Calu3 (cell line): ENCODE measurements at places on chromosomes 2 and 18. TPM values are rescaled to one million over a fixed set of nuclear protein-coding genes. Genes with fewer than 3 reads are reported as not detected.

DNA sequence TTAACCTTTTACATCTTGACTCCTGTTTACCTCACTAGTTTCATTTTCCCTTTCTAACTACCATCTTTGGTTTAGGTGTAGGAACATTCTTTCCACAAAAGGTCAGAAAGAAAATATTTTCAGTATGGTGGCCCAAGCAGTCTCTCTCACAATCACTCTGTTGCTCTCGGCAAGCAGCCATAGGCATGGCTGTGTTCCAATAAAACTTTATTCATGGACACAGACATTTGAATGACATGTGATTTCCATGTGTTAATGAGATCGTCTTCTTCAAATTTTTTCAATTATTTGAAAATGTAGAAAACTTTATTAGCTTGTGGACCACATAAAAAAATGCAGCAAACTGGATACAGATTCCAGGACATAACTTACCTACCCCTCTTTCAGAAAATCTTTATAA lies 109.7 kb upstream of the CNTNAP5 start:
- H3K27ac ChIP-seq, result no peak overlapping the region
- H3K4me3 ChIP-seq, result no peak overlapping the region
- no peaks in the 10 kb centered on the region for H3K27me3 ChIP-seq
- no peak for DNase-seq
- H3K36me3 ChIP-seq, result no peaks in the 10 kb centered on the region

DNA sequence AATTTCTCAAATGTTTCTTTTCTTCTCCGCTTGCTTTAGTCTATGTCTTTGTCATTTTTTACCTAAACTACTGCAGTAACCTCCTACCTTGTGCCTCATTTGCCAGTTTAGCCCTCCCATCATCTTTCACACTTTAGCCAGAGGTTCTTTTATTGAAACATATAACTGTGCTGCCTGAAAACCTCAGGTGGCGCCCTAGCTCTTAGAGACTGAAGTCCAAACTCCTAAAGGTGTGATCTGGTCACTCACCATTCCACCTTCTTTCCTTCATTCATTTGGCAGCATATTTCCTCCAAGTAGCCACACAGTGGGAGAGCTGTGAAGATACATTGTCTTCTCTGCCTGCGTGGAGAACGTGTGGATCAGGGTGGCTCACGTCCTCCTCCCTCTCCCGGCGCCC lies 98.2 kb upstream of the MAPRE2 start:
- no peaks in the 10 kb centered on the region for H3K36me3 ChIP-seq
- H3K4me1 ChIP-seq, result peaks cover 34% of the 10 kb centered on the region
- H3K27ac ChIP-seq, result peak overlapping the region; percentile 82
- peak overlapping the region; percentile 55 for H3K4me3 ChIP-seq
- H3K27me3 ChIP-seq, result no peaks in the 10 kb centered on the region

DNA sequence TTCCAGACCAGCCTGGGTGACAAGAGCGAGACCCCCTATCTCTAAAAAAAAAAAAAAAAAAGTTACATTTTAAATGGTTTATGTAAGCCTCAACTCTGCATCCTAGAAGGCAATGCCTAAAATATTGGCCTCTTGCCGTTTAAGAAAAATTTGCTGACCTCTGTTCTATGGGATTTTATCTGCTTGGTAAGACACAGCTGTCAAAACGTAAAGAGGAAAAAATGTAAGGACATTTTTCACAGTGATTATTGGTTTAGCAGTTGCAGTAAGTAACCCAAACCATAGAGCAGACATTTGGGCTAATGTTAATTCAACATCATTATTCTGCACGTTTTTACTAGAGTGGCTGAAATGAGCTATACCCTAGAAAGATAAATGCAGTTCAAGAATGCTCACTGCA lies 14.4 kb upstream of the E2F6 start:
- H3K4me1 ChIP-seq, result peaks cover 10% of the 10 kb centered on the region
- no peak overlapping the region for H3K4me3 ChIP-seq
- H3K27ac ChIP-seq, result no peak overlapping the region
- peaks cover 45% of the 10 kb centered on the region for H3K27me3 ChIP-seq
- DNase-seq, result no peak

GRCh38 chr2:221310730-221311129 lies 261.4 kb downstream of the EPHA4 start:
- no peaks in the 10 kb centered on the region for H3K36me3 ChIP-seq
- no peak overlapping the region for H3K27ac ChIP-seq
- no peaks in the 10 kb centered on the region for H3K27me3 ChIP-seq
- peaks cover 8% of the 10 kb centered on the region for H3K4me1 ChIP-seq
- no peak overlapping the region for H3K4me3 ChIP-seq

GRCh38 chr2:208000701-208001395 lies 24.5 kb downstream of the PLEKHM3 start:
- no peak overlapping the region for H3K4me3 ChIP-seq
- no peaks in the 10 kb centered on the region for H3K36me3 ChIP-seq
- no peaks in the 10 kb centered on the region for H3K4me1 ChIP-seq
- H3K27ac ChIP-seq, result no peak overlapping the region

- H3K4me3 ChIP-seq, result no peak overlapping the region
- H3K27me3 ChIP-seq, result peaks cover 42% of the 10 kb centered on the region
- no peak overlapping the region for H3K27ac ChIP-seq
- no peaks in the 10 kb centered on the region for H3K4me1 ChIP-seq
Measured at GRCh38 chr2:204175552-204176271, 239.1 kb downstream of the ICOS start.

- no peak overlapping the region for H3K27ac ChIP-seq
- no peaks in the 10 kb centered on the region for H3K27me3 ChIP-seq
- H3K4me1 ChIP-seq, result peaks cover 12% of the 10 kb centered on the region
- no peaks in the 10 kb centered on the region for H3K36me3 ChIP-seq
- H3K4me3 ChIP-seq, result no peak overlapping the region
Measured at GRCh38 chr2:199994371-199994770, 39.0 kb downstream of the MAIP1 start.

- no peak overlapping the region for H3K4me3 ChIP-seq
- DNase-seq, result no peak
- peaks cover 73% of the 10 kb centered on the region for H3K27me3 ChIP-seq
- H3K27ac ChIP-seq, result no peak overlapping the region
- no peaks in the 10 kb centered on the region for H3K36me3 ChIP-seq
Measured at GRCh38 chr18:48244530-48244929, 164.7 kb downstream of the ZBTB7C start.

DNA sequence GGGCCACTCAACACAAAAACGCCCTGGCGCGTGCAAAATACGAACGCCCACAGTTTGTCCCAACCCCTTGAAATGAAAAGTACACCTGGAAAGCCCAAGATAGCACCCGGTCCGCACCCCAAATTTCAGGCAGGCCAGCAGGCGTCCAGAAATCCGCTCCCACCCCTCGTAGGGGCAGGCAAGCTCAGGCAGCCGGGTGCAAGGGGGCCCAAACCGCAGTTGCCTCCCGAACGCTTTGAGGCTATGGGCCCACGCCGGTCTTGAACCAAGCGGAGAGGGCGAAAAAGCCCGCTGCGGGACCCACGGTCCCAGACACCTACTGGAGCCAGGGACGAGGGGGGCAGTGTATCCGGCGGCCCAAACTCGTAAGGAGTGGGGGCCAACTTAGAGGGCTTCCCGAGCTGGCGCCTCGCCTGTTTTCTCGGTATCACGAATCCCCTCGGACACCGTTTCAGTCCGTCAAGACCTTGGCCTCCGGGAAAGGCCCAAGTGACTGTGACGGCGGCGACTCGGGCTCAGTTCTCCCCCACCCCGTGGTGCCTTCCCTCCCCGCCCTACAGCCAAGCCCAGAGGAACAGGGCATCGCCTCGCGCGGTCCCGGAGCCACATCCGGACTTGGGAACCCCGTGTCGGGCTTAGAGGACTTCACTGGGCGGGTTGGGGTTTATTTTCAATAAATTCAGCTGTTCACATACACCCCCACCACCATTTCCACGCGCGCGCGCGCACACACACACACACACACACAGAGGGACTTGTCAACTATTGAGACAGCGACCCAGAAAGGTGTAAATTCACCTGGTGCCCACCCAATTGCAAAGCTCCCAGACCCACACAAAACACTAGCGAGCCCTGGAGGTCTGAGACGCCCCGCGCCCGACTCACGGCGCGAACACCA lies 6.2 kb upstream of the SATB2 start:
- no peak overlapping the region for H3K27ac ChIP-seq
- H3K4me1 ChIP-seq, result no peaks in the 10 kb centered on the region
- H3K4me3 ChIP-seq, result peak overlapping the region; percentile 77
- peaks cover 30% of the 10 kb centered on the region for H3K27me3 ChIP-seq
- peaks cover 29% of the 10 kb centered on the region for H3K36me3 ChIP-seq

GRCh38 chr2:44715671-44716081 lies 225.8 kb upstream of the SIX3 start:
- peak; percentile 1 for DNase-seq
- H3K27ac ChIP-seq, result no peak overlapping the region
- no peaks in the 10 kb centered on the region for H3K4me1 ChIP-seq
- H3K36me3 ChIP-seq, result no peaks in the 10 kb centered on the region

DNA sequence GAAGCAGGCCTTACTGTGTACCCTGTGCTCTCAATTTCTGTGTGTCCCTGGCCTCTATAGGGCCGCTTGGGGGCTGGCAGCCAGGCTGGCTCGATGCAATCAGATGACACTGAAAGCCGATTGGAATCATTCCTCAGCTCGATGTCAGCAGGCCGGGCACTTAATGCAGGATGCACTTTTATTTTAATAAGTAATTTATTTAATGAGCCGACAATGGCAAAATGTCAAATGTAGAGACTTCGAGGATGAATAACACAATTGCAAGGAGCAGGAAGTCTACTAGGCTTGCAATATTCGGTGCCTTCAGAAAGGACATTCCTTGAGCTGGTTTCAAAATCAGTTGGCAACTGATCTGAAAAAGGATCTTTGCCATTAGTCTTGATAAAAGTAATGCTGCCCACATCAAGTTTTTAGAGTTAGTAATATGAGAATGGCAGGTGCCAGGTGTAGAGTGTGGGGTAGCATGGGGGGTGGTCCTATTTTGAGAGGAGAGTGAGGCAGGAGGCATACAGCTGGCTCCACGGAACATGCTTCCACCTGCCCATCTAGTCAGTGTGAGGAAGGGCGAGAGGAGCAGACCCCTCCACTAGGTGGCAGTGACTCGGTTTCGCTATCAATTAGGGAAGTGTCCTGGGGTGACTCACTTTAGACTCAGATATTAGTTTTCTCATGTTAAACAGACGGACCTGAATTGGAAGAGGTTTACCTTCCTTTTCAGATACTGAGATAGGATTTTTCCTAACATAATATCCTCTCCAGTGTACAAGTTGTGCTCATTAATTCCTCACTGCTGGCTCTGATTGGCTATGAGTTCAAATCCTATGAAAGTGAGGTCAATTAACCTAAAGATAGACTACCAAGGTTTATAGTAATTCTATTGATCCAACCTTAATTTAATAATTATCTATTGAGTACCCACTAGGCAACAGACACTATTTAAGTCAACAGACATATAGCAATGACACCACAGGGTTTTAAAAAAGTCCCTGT lies 80.9 kb downstream of the NABP1 start:
- H3K27ac ChIP-seq, result peak overlapping the region; percentile 50
- no peaks in the 10 kb centered on the region for H3K27me3 ChIP-seq
- peak; percentile 85 for DNase-seq
- H3K4me1 ChIP-seq, result no peaks in the 10 kb centered on the region

DNA sequence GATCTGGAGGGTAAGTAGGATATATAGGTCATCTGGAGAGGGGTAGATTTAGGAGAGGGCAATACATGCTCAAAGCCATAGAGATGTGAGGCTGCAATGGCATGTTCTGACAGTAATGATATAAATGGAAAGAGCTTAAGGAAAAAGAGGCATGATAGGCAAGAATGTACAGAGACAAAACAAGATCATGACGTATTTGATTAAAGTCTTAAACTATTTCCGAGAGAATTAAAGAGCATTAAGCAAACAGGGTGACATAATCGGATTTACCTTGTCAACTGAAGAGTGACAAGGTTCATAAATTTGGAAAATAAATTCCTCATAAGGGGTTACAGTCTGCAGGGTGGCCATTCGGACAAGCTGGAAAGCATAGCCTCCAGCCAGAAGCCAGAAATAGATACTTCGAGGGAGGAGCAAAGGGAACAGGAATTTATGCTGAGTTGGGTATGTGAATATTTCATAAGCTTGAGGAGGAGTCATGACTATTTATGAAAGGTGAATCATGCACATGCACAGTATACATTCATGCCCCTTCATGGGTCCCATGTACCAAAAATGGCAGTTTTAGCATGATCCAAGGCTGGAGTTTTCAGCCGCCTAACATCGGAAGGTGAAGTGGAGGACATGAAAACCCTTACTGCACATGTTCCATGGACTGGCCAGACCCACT lies 396.2 kb upstream of the VWC2L start:
- H3K27ac ChIP-seq, result no peak overlapping the region
- H3K4me3 ChIP-seq, result no peak overlapping the region
- H3K27me3 ChIP-seq, result no peaks in the 10 kb centered on the region
- H3K36me3 ChIP-seq, result no peaks in the 10 kb centered on the region
- H3K4me1 ChIP-seq, result no peaks in the 10 kb centered on the region

GRCh38 chr2:15223887-15224286 lies 337.2 kb downstream of the NBAS start:
- DNase-seq, result no peak
- no peaks in the 10 kb centered on the region for H3K36me3 ChIP-seq
- H3K4me3 ChIP-seq, result no peak overlapping the region

- no peak overlapping the region for H3K27ac ChIP-seq
- no peaks in the 10 kb centered on the region for H3K36me3 ChIP-seq
- no peaks in the 10 kb centered on the region for H3K27me3 ChIP-seq
- no peak for DNase-seq
- H3K4me3 ChIP-seq, result no peak overlapping the region
- peaks cover 20% of the 10 kb centered on the region for H3K4me1 ChIP-seq
Measured at GRCh38 chr2:72198532-72199241, 51.0 kb upstream of the CYP26B1 start.

GRCh38 chr2:236545814-236546480 lies 23.7 kb upstream of the ACKR3 start:
- peaks cover 8% of the 10 kb centered on the region for H3K27me3 ChIP-seq
- DNase-seq, result no peak
- no peaks in the 10 kb centered on the region for H3K36me3 ChIP-seq

DNA sequence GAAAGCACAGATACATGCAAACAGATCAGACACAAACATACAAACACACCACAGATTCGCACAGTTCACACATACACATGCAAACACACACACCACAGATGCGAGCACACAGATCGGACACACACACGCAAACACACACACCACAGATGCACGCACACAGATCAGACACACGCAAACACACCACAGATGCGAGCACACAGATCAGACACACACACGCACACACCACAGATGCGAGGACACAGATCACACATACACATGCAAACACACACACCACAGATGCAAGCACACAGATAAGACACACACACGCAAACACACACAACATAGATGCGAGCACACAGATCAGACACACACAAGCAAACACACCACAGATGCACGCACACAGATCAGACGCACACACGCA lies 149.0 kb downstream of the PXDN start:
- H3K27me3 ChIP-seq, result no peaks in the 10 kb centered on the region
- DNase-seq, result no peak
- H3K4me3 ChIP-seq, result no peak overlapping the region
- H3K27ac ChIP-seq, result no peak overlapping the region
- H3K36me3 ChIP-seq, result no peaks in the 10 kb centered on the region

GRCh38 chr2:113895301-113895700 lies 5.4 kb downstream of the ACTR3 start:
- H3K4me3 ChIP-seq, result peak overlapping the region; percentile 90
- H3K4me1 ChIP-seq, result peaks cover 73% of the 10 kb centered on the region
- peaks cover 54% of the 10 kb centered on the region for H3K36me3 ChIP-seq

The SPP2 gene
- not detected in 2 replicates for total RNA-seq

The SELENOI gene
- 66.6 and 75.4 TPM in 2 replicates for total RNA-seq

The MYO7B gene
- total RNA-seq, result 0.05 and 0.39 TPM in 2 replicates

The ANKRD29 gene
- total RNA-seq, result 6.9 and 7.8 TPM in 2 replicates

The EN1 gene
- 2.3 TPM in 2 replicates for total RNA-seq

The CHRND gene
- total RNA-seq, result not detected in 2 replicates

The RAD51AP2 gene
- not detected in 2 replicates for total RNA-seq

The CYP27C1 gene
- 0.07 TPM in 1 of 2 replicates, not detected in the other for total RNA-seq

The TEX51 gene
- total RNA-seq, result not detected in 2 replicates

The STEAP3 gene
- 28.3 and 30.5 TPM in 2 replicates for total RNA-seq

The ATL2 gene
- total RNA-seq, result 118 and 129 TPM in 2 replicates
